Activated CD8-positive, alpha-beta memory T cell treated with anti-CD3 and anti-CD28 coated beads for 4 hours (primary cell): ENCODE measurements at places on chromosomes 12 and 14.

GRCh38 chr12:44114906-44115305 is 279.0 kb downstream of the TMEM117 start:
- DNase-seq, result no peak

- DNase-seq, result no peak
Measured at GRCh38 chr12:22856178-22856577, 231.2 kb downstream of the ETNK1 start.

DNA sequence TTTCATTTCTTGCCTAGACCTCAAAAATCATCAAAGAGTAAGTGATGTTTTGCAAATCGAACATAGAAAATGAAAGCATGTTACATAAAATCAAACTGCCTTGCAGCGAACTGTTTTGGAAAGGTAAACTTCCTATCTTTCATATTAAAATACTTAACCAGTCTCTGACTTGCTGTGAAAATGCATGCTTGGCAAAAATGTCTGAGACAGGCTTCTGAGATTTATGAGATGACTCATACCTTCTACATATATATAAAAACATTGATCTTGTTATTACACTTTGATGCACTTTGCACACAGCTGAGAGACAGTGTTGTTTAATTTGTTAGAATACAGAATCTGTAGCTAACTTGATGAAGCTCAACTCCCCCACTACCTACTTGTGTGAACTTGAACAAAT is 179.1 kb downstream of the KITLG start:
- no peak for DNase-seq

GRCh38 chr12:104467346-104467837 is 10.6 kb downstream of the CHST11 start:
- no peak for DNase-seq

- no peak for DNase-seq
Measured at GRCh38 chr12:2804393-2805142, 7.9 kb upstream of the ITFG2 start.

DNA sequence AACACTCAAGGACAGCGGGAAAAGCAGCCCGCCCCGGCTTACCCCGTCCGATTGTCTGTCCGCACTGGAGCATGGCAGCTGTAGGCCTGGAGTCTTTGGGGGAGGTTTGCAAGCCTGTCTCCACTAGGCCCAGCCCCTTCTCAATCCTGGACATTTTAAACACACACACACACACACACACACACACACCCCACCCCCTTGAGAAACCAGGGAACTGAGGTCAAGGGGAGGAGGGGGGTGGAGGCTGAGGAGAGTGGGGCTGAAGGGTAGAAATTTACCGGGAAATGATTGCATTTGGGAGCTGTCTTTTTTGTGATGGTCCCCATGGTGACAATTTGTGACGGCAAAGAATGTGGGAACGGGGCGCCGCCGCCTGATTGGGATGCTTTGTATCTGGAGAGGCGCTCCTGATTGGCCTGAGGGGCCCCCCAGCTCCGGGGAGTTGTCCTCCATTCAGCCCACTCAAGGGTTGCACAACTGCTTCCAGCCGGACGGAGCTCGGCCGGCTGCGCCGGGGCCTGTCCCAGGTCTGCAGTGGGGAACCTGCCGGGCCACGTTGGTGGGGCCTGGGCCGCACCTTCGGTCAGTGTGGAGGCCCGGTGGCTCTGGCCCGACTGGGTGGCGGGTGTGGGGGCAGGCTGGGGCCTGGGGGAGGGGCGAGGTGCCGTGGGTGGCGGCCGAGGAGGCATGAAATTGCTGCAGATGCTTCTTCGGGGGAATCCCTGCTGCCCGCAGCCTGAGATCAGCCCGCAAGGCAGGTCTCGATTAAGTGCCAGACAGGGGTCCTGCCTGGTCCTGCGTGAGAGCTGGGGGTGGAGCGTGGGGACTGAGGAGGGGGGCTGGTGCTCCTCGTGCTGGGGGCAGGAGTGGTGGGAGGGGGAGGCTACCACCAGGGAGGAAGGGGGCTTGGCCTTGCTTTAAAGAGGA is at the start of gene FAM181A:
FAM181A (plus strand) TSS at position 472 of the 927 bp plus-strand sequence. CDS start 942 bp downstream, outside the sequence.
- DNase-seq, result no peak

DNA sequence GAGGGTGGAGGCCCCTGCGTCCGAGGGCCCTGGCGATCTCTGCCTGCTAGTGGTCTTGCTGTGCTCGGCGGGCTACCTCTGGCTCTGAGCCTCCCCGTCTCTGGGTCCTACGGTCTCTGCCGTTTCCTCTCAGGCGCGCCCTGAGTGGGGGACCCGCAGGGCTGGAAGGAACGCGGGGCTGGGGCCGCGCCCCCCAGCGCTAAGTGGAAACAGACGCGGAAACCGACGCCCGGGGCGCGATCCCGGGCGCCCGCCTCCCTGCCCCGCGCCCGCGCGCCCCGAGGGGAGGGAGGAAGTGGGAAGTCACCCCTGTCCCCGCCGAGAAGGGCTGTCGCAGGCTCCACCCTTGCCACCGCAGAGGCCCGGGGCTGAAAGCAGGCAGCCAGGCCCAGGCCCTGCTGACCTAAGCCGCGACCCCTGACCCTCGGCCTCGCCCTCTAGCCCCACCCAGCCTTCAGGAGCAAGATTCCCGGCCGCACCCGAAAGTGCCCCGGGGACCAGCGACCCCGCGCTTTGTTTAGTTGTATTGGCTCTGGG is 831 bp downstream of the CRIP1 start:
- DNase-seq, result no peak

- DNase-seq, result no peak
Measured at GRCh38 chr14:43258396-43258795, 1248.7 kb downstream of the FSCB start.
